Osteocyte (in vitro differentiated cells): ENCODE measurements at places on chromosomes 1 and 21. TPM values are rescaled to one million over a fixed set of nuclear protein-coding genes. Genes with fewer than 3 reads are reported as not detected.

- DNase-seq = no peak
These were observed 168.2 kb upstream of the DPT start for GRCh38 chr1:168897249-168897648.

Gene OR2L5
- total RNA-seq = not detected in 2 replicates

DNA sequence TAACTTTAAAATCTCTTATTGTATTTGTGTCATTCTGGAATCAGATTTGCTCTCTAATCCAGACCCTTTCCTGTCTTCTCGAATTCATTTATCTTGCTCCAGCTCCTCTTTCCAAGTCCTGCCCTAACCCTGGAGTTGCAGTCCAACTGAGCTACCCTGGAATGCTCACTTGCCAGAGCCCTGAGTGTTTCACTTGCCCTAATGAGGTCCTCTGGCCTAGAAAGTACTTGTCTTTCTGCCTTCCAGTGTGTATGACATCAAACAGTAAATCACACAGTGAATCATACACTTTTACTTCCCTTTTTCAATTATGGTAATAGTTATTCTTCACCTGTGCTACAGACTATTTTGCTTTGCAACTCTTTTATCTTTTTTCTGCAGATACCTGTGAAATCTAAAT, 96.9 kb downstream of the NEK7 start:
- DNase-seq = no peak

DNA sequence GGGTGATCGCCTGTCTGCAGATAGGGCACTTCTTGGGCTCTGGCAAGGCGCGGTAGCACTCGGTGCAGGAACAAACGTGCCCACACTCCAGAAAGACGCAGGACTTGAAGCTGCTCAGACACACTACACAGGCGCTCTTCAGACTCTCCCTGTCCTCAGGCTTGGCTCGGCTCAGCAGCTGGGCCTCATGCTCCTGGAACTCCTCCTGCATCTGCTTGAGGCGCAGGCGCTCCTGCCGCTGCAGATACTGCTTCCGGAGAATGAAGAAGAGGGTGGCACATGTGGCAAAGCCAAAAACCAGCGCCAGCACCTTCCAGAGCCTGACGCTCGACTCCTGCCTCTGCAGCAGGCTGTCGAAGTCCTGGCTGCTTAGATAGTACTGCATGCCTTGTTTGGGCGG, 7.2 kb downstream of the MUL1 start:
- no peak for DNase-seq

Gene CRYBG2
- not detected in 2 replicates for total RNA-seq

GRCh38 chr1:25568834-25569596, 25.6 kb downstream of the LDLRAP1 start:
- DNase-seq = no peak

Gene DAB1
- 0.21 and 0.27 TPM in 2 replicates for total RNA-seq

DNA sequence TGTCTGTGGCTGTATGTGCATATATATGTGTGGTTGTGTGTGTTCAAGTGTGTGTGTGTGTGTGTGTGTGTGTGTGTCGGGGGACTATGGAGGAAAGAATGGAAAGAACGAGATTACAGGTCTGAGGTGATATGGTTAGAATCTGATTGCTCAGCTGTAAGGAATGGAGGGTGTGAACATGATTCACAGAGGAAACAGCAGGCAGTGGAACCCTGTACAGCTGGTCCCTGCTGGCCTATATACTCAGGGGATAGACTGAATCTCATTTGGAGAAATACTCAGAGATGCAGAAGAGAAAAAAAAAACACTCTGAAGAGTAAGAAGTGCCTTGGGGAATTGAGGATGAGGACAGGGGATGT, 180.1 kb upstream of the ESRRG start:
- no peak for DNase-seq

GRCh38 chr1:180402001-180402400, 100.4 kb downstream of the ACBD6 start:
- DNase-seq = no peak

Gene CDCA8
- total RNA-seq = 7.6 and 7.7 TPM in 2 replicates

DNA sequence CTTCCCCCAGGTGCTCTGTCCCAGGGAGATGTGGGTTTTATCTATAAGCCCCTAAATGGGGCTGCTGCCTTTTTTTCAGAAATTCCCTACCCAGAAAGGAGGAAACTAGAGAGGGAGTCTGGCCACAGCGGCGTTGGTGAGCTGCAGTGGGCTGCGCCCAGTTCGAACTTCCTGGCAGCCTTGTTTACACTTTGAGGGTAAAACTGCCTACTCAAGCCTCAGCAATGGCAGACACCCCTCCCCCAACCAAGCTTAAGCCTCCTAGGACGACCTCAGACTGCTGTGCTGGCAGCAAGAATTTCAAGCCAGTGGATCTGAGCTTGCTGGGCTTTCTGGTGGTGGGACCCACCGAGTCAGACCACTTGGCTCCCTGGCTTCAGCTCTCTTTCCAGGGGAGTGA, 46.2 kb upstream of the PAPPA2 start:
- no peak for DNase-seq

Gene PLA2G2D
- not detected in 2 replicates for total RNA-seq

GRCh38 chr21:44021064-44021463, 9.0 kb downstream of the TRAPPC10 start:
- no peak for DNase-seq

Gene CA14
- total RNA-seq = not detected in 2 replicates

DNA sequence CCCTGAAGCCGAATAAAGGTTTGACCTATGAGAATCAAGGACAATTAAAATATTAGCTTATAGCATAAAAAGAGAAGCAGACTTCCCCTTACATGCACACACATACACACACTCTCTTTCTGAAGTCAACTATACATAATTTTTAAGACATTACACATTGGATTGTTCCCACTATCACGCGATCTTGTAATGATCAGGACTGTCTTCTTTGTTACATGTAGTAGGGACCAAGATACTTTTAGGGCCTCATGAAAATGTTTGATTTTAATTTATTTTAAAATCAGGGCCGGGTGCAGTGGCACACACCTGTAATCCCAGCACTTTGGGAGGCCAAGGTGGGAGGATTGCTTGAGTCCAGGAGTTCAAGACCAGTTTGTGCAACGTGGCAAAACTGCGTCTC, 16.4 kb upstream of the IRF2BP2 start:
- no peak for DNase-seq

Gene MPL
- total RNA-seq = not detected in 2 replicates

Gene DIO1
- not detected in 2 replicates for total RNA-seq

- DNase-seq = no peak
These were observed 200.4 kb downstream of the NRIP1 start for GRCh38 chr21:14864211-14865021.

- DNase-seq = no peak
These were observed 9.2 kb downstream of the FCRL3 start for GRCh38 chr1:157691285-157691920.

GRCh38 chr1:18284805-18285537, 177.4 kb downstream of the IGSF21 start:
- DNase-seq = no peak

DNA sequence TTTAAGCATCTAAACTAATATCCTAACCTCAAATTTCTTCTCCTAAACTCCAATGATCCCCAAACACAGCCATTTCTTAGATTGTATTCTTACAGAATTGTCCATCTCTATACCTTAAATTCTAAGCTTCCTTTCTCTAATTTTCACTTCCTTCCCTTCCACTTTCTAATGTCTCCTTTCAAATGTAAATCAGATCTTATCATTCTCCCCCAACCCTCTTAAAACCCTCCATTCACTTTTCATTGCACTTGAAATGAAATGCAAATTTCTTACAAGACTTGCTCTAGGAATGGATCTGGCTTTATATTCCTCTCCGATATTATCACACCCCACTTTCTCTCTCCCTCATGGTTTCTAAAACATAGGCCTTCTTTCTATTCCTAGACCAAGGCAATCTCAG, 534.6 kb downstream of the LMO4 start:
- no peak for DNase-seq

Gene HES2
- not detected in 2 replicates for total RNA-seq

Gene ADAM30
- not detected in 2 replicates for total RNA-seq

DNA sequence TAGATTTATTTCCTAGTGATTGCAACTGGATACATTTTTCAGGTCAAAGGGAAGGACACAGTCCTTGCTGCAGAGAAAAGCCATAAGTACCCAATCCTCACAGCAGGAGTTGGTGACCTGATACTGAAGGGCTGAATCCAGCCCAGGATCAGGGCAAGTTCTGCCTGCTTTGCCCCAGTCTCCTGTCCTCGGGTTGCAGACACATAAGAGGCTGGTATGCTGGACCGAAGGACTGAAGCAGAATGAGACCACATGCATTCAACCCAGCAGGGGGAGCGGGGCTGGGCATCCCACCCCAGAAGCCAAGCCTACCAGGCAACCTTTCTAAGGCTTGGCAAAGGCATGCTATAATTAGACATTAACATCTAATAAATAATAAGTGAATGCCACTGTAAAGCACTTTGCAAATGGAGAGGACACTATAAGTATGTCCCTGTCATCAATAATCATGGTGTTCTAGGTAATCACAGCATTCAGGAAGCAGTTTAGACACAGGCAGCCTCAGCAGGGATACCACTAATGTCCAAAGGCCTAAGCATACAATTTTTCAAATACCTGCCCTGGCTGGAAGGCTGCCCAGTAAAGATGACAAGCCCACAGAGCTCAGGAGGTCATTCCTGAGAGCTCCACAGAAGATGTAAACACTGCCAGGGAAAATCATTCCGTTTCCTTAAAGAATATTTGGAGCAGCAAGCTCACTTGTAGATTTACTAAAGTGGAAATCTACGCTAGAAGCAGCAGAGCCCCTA, 47.6 kb downstream of the KRTAP19-8 start:
- no peak for DNase-seq

Gene LRRN2
- total RNA-seq = not detected in 2 replicates

Gene OLFM3
- total RNA-seq = not detected in 2 replicates

Gene ATP5PO
- total RNA-seq = 150 and 152 TPM in 2 replicates

Gene RAB42
- 0.56 and 1.6 TPM in 2 replicates for total RNA-seq

- DNase-seq = no peak
These were observed 1152.0 kb upstream of the B3GALT2 start for GRCh38 chr1:194338241-194338948.

Gene VANGL2
- total RNA-seq = 16.4 and 17.7 TPM in 2 replicates

GRCh38 chr1:22256213-22256512, 113.3 kb upstream of the WNT4 start:
- no peak for DNase-seq

Gene FCGR3A
- not detected in 2 replicates for total RNA-seq

- DNase-seq = no peak
These were observed 663.7 kb downstream of the PTPRC start for GRCh38 chr1:199302554-199302953.

Gene ADORA1
- total RNA-seq = 0.21 and 0.26 TPM in 2 replicates

- no peak for DNase-seq
These were observed 33.3 kb upstream of the IRF2BP2 start for GRCh38 chr1:234643111-234643849.

- no peak for DNase-seq
These were observed 649.3 kb upstream of the ADGRL4 start for GRCh38 chr1:79655876-79656275.

DNA sequence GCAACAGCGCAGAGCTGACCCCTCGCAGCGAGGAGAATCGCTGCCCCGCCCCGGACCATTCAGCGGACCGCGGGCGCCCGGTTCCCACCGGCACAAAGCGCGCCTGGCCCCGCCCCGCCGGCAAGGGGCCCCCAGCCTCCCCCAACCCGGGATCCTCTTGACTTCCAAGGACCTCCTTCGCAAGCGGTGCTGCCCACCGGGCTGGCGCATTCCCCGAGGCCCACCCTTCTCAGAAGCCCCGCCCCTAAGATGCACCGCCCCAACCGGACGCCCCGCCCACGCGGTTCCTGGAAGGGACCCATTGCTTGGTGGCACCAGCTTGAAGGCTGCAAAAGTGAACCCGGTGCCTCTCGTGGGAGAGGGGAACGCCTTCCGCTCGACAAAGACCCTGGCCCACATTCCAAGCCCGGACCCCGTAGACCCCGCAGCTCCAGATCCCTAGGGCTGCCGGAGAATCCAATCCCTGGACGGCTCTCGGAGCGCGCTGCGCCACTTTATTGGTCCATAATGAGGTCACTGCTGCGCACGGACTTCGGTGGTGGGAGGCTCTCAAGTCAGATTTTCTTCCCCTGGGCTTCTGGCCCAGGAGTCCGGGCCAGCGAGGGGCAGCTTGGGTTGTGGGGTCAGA, 2.0 kb downstream of the HES3 start:
- DNase-seq = no peak

Gene NGF
- 14.8 and 19.6 TPM in 2 replicates for total RNA-seq

Gene OR2G6
- not detected in 2 replicates for total RNA-seq

DNA sequence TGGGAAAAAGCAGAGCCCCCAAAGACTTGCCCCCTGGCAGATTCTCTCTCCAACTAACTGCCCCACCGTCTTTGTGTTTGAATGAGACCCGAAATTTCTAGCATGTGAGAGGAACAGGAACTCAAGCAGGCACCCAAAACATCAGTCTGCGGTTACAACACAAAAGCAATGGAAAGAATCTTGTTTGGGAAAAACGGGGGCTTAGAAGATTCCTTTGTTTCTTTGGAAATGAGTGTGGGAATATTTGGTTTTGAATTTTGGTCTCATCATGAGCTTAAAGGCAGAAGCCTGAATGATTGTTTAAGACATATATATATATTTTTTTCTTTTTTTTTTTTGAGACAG, 188.9 kb upstream of the TMEM51 start:
- DNase-seq = no peak

GRCh38 chr21:33075128-33075527, 5.2 kb downstream of the OLIG1 start:
- no peak for DNase-seq

DNA sequence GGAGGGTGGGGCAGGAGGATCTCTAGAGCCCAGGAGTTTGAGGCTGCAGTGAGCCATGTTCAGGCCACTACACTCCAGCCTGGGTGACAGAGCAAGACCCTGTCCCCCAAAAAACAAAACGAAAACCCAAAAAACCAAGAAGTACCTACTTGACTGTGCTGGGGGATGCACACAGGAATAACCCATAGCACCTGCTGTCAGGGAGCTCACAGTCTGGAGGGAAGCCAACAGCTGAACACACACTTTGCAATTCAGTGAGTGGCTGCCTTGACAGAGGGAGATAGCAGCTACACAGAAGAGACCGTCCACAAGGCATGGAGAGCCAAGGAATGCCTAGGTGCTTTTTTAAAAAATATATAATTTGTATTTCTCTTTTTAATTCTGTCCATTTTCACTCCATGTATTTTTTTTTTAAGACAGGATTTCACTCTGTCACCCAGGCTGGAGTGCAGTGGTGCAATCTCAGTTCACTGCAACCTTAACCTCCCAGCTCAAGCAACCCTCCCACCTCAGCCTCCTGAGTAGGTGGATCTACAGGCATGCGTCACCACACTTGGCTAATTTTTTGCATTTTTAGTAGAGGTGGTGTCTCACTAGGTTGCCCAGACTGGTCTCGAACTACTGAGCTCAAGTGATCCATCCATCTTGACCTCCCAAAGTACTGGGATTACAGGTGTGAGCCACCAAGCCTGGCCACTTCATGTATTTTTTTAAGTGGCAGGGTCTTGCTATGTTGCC, 68.7 kb downstream of the NID1 start:
- no peak for DNase-seq

Gene SLC16A4
- total RNA-seq = 25.8 and 26.3 TPM in 2 replicates
